ENCODE measurements at places on chromosomes 4 and X. TPM values are rescaled to one million over a fixed set of nuclear protein-coding genes. Genes with fewer than 3 reads are reported as not detected.

DNA sequence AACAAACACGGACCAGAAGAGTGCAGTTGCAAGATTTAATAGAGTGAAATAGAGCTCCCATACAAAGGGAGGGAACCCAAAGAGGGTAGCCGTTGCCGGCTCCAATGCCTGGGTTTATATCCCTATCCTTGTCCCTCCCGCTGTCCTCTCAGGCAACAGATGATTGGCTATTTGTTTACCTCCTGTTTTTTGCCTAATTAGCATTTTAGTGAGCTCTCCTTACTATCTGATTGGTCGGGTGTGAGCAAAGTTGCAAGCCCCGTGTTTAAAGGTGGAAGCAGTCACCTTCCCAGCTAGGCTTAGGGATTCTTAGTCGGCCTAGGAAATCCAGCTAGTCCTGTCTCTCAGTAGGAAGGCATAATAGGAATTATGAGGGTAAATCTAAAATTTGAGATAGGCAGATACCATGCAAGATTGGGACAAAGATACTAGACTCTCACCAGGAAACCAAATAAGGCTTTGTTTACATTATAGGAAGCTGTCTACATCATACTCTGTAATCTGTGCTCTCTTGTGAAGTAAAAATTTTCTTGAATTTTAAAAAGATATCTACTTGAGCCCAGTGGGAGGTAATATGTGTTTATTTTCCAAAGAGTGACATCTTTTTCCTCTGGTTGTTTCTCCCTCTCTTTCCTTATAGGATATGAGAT lies 65.9 kb downstream of the ATP10D start:
- no peak for DNase-seq

XAGE2 gene
- not detected for total RNA-seq

GRCh38 chrX:123964156-123964834 lies 2.8 kb downstream of the STAG2 start:
- DNase-seq: no peak

ZNF630 gene
- total RNA-seq: 2.3 TPM

DNA sequence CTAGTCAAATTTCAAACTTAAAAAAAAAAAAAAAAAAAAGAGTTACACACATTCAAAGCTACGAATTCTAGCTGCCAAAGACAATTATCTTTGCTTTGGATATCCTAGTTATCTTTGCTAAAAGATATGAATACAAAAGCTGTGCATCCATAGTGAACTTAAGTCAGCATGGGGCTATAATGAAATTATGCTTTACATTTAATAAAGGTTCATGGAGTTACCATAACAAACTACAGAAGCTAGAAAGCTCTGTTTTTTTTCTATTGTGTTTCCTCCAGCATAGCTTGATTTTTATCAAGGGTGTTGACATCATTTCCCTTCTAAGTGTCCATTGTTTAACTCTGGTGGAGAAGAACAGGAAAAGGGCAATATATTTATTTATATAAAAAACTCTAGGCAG lies 234.1 kb downstream of the ANKRD50 start:
- no peak for DNase-seq

DNA sequence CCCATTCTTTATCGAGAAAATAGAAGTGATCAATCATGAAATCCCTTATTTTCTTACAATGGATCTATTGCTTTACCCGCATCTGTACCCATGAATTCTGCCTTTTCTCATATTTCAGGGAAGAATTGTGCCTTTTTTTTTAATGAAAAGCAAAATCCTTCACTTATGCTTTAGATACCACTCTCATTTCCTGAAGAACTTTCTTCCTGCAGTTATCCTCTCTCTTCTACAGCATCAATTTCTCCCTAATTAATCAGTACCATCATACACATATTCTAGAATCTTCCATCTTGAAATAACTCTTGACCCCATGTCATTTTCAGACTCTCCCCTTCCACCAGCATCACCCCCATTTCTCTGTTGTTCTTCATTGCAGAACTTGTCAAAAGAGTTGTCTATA lies 26.6 kb downstream of the ARL9 start:
- DNase-seq: no peak

DNA sequence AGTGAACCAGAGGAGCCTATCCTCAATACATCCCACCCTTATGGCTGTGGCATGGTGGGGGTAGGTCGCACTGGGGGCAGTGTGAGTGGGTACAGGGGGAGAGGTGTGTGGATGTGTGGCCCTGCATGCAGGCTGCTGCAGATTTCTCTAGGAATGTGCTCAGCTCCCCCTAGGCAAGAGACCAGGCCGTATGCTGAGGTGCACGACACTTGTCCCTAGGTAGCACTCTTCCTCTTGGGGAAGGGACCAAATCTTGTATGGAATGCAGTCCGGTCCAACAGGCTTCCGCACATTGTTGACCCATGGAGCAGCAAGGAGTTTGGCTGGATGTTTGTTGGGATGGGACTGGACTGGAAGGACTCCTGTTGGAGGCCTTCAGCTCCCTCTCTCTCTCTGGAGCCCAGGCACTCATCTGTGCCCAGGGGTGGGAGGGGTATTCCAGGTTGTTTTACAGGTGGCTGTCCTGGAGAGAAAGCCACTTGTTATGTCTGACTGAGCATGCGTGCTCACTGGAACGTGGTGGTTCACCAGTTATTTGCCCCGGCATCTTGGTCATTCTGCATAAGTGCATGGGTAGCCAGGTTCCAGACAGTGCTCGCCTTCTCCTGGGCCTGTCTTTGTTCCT lies 55.1 kb downstream of the NBDY start:
- DNase-seq: no peak

SAGE1 gene
- total RNA-seq: not detected

DNA sequence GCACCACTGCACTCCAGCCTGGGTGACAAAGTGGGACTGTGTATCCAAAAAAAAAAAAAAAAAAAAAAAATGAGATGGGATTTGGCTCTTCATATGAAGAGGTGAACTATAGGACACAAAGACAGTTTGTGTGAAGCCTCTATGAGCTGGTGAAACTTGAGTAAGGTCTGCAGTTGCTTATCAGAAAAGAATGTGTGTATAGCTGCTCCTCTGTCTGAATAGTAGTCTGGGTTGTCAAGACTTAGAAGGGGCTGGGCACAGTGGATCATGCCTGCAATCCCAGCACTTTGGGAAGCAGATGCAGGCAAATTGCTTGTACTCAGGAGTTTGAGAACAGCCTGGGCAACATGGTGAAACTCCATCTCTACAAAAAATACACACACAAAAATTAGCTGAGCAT lies 82.8 kb downstream of the ARSF start:
- no peak for DNase-seq

- no peak for DNase-seq
Observed at GRCh38 chrX:13050151-13050550, 5.7 kb upstream of the FAM9C start.

ODAPH gene
- not detected for total RNA-seq

DNA sequence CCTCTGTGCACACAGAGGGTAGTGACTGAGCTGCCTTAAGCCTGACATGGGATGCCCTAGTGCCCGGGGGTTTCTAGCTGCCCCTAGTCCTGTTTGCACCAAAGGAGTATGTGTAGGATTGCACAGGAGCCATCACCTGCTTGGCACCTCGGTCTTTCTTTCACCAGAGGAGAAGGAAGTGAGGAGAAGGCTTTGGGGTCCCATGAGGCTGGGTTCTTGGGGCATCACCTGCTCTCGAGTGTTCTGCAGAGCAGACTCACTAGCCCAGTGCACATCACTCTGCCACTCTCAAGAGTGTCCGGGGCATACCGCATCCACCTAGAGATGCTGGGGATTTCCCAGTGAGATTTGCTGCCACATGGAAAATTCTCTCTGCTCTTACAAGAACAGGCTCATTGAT lies 40.5 kb upstream of the GPR78 start:
- no peak for DNase-seq

CLIC2 gene
- total RNA-seq: 7.3 TPM

DNA sequence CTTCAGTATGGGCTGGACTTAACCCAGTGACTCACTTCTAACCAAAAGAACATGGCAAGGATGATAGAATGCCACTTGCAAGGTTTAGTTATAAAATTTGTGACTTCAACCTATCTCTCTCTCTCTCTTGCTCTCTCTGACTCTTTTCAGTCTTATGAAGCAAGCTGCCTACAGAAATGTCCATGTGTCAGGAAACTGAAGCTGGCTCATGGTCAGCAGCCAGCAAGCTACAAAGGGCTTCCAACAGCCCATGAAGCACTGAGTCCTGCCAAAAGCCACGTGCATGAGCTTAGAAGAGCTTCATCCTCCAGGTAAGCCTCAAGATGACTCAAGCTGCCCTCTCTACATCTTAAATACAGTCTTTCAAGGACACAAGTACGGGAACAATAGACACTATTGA lies 100.3 kb downstream of the HS3ST1 start:
- no peak for DNase-seq

DNA sequence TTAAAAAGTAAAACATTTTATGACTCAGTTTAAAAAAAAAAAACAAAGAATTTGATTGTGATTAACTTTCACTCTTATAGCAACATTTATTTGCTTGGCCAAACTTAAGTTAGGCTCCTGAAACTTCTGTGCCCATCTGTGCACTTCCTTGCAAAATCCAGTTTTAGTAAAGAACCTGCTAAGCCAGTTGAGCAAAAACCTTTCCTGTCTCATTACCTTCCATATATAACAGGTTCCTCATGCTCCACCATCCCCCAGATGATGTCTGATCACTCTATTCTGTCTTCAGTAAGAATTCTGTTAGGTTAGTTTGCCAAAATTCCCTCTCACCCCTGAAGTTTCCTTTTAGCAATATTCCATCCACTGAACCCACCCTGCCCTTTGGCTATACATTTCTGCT lies 1200.5 kb downstream of the C4orf33 start:
- DNase-seq: no peak
